GM13976 (cell line): ENCODE measurements at places on chromosomes 16 and 17.

- DNase-seq: no peak
Observed at GRCh38 chr16:65446427-65446826, 324.6 kb upstream of the CDH11 start.

- DNase-seq: peak; percentile 56
Observed at GRCh38 chr17:59846394-59847165, 46.2 kb downstream of the TUBD1 start.

GRCh38 chr17:2239882-2240430 is 63.6 kb downstream of the SMG6 start:
- DNase-seq: peak; percentile 62

DNA sequence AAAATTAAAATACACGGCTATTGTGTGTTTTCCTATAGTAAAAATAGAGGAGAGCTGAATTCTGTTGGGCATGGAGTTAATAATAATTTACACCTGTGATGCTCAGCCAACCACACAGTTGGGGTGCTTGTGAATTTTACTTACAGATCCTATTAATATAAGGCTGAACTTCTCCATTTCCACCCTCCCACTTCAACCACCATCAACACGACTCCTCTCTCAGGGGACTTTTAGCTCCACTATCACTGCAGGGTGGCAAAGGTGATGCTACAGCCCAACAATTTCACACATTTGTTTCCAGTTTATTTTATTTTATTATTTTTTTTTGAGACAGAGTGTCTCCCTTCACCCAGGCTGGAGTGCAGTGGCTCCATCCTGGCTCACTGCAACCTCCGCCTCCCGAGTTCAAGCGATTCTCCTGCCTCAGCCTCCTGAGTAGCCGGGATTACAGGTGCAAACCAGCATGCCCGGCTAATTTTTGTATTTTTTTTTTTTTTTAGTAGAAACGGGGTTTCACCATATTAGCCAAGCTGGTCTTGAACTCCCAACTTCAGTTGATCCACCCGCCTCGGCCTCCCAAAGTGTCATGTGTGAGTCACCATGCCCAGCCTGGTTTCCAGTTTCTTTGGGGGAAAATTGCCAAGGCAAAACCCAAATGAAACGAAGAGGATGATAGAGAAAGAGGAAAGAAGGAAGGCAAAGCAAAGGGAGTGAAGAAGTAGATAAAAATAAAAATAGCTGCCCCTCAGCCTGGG is 57.9 kb downstream of the GNA13 start:
- DNase-seq: no peak

DNA sequence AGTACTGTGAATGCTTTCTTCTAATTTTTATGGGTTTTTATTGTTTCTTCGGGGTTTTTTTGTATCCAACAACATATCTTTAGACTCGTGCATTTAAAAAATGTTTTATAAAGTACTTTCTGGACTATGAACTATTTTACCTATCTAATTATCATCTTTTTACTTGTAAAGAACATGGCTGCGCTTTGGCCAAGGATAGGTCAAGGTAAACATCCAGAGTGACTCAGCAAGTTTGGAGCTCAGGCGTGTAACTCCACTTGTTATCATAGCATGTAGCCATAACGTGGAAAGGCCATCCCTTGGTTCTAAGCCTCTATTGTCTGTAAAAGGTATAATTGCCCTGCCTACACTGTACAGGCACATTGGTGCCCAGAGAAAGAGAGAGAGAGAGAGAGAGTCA is 818.0 kb upstream of the GOT2 start:
- DNase-seq: no peak

GRCh38 chr17:81200695-81201580 is 21.8 kb downstream of the CEP131 start:
- peak; percentile 77 for DNase-seq
